Bone marrow (tissue), 2 donors: ENCODE measurements at places on chromosomes 12 and 14.

- DNase-seq: no peak
Measured at GRCh38 chr12:42904683-42905418, 315.3 kb upstream of the PRICKLE1 start.

GRCh38 chr12:71441836-71442566 is 2.4 kb downstream of the LGR5 start:
- DNase-seq: no peak

- DNase-seq: no peak
Measured at GRCh38 chr12:14185427-14186192, 179.9 kb upstream of the ATF7IP start.

DNA sequence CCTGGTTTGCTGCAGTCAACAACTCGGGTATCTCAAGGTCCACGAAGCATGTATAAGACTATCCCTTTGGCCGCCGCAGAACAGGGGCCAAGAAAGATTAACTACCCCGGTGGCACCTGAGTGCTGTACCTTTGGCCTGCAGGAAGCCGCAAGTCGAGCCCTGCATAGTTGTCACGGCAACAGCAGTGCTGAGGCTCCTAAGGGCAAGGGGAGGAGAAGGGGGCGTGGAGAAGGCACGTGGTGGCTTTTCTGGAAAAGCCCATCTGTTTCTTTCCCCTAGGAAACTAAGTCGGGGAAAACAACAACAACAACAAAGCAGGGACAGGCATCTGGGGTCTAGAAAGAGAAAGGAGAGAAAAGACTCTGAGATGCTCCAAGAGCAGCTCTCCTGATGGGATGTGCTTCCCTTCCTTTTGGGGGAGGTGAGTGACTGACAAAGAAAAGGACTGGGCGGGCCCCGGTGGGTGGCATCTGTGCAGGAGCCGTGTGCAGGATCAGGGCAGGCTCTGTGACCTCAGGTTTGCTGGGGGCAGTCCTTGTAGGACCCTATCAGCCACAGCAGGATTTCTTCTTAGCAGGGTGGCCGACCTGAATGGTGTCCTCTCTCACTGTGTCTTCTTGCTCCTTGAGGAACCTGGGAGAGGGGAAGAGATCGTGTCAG is 123.9 kb downstream of the PRMT8 start:
- DNase-seq: no peak

- DNase-seq: no peak
Measured at GRCh38 chr12:128857133-128857763, 4.0 kb downstream of the GLT1D1 start.

DNA sequence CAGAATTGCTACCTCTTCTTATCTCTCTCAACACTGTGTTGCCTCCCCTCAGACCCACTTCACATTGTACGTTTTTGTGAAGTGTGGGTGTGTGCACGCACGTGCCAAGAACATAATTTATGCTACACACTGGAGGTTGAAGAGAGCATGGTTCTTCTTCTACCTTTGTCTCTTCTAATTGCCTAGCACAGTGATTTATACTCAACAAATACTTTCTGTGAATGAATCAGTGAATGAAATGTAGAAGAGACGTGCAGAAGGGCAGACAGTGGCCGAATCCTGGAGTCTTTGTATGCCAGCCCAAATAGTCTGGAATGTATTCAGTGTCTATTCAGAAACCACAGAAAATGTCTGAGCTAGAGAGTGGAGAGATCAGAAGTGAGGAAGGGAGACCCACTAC is 4.6 kb upstream of the SAMD4A start:
- DNase-seq: no peak

- no peak for DNase-seq
Measured at GRCh38 chr12:5171701-5172100, 128.0 kb downstream of the KCNA5 start.

DNA sequence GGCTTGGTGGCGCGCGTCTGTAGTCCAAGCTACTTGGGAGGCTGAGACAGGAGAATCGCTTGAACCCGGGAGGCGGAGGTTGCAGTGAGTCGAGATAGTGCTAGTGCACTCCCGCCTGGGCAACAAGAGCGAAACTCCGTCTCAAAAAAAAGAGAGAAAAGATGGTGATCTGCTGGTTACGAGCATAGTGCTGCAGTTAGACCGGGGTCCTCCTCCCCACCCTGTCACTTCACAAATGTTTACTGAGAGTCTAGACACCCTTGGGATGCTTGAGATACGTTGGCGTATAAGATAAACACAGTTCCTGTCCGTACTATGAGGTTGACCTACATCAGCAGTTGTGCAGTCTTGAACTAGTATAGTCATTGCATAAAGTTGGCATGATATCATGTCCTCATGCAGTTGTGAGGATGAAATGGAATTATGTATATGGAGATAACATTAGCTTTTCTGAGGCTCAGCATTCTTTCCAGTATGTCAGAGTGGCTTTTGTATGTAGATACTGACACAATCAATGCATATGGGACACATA is 787 bp downstream of the ACAD10 start:
- DNase-seq: no peak

GRCh38 chr12:57875753-57876547 is 29.4 kb upstream of the CTDSP2 start:
- DNase-seq: no peak

DNA sequence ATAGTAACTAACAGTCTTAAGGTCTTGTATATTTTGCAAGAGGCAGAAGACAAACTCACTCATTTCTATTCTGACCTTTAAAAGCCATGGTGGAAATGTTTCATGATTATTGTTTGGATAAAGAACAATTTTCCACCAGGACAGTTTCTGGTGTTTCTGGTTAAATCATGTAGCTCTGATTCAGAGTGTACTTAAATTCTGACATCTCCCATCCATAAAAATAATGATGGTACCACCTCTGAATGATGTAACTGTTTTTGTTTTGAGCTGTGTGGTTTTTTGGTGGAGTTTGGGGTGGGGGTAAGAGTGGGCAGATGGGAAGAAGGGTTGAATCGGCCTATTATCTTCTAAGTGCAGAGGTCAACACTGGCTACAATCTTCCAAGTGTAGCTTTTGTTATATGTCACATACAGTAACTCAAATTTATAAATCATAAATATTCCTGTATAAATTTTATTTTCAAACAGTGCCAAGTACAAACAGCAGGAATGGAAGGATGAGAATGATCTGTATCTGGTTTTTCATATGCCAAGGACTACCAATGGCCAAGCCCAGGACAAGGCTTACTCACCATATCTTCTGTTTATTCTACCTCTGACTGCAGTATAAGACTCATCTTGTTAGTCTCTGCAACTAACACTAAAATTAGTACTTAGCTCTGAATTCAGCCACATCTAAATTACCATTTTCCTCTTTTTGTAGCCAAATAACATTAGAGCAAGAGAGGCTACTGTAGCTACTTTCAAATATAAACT is 108.7 kb downstream of the BCAT1 start:
- DNase-seq: no peak

GRCh38 chr14:77142005-77142800 is 612 bp upstream of the ZDHHC22 start:
- DNase-seq: no peak

- DNase-seq: no peak
Measured at GRCh38 chr14:98462908-98463307, 809.1 kb downstream of the BCL11B start.

DNA sequence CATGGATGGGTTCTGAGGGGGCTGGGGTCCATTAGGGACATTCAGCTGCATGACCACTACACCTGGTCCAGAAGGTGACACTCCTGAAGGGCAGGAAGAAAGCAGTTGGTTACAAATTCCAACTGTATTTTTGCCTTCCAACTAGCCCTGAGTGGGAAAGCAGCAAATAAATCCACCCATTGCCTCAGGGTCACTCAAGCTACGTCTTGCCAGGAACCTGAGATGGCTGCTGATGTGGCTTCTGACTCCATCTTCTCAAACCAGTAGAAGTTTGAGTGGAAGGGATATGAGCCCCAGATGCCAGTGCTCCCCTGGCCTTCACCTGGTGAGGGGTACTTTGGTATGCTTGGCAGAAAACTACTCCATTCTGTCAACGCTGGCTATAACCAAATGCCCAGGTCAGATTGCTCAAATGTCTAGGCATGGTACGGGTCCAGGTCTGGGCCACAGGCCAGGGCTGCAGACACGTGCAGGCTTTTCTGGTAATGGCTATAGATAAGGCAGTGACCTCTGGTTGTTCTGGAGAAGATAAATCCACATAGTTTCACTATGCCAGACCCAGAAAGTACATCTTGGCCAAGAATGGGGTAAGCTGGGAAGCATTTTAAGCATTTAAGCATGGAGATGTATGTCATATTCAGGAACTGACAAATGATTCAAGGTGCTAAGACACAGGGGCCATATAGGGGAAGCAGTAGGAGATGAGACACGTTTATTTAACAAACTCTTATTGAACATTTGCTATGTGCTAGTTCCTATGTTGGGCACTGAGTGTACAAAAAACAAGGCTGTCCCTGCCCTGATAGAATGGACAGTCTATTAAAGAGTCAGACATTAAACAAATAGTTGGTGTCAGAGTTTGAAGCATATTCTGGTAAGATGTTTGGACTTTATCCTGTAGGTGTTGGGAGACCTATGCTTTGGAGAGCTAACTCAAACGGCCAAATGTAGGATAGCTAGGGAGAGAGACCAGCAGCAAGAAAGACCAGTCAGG is 8.3 kb upstream of the STAC3 start:
- no peak for DNase-seq

GRCh38 chr12:48994224-48995085 is 4.7 kb downstream of the DDN start:
- DNase-seq: no peak

DNA sequence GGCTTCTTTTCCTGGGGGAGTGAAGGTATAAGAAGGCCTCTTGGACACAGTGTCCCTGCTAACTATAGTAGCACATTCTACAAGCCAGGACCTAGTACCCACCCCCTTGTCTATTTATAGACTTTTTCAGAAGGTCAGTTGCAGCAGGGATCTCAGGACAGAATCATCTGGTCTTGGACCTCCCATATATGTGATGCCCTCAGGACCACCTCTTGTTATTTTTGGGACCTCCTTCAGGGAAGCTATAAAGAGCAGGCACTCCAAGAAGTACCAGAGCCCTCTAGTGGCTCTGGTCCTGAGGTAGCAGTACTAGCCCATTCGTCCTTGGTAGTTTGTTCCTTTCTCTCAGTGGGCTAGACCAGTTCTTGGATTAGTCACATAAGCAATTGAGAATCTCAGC is 4.3 kb downstream of the COQ10A start:
- DNase-seq: no peak

DNA sequence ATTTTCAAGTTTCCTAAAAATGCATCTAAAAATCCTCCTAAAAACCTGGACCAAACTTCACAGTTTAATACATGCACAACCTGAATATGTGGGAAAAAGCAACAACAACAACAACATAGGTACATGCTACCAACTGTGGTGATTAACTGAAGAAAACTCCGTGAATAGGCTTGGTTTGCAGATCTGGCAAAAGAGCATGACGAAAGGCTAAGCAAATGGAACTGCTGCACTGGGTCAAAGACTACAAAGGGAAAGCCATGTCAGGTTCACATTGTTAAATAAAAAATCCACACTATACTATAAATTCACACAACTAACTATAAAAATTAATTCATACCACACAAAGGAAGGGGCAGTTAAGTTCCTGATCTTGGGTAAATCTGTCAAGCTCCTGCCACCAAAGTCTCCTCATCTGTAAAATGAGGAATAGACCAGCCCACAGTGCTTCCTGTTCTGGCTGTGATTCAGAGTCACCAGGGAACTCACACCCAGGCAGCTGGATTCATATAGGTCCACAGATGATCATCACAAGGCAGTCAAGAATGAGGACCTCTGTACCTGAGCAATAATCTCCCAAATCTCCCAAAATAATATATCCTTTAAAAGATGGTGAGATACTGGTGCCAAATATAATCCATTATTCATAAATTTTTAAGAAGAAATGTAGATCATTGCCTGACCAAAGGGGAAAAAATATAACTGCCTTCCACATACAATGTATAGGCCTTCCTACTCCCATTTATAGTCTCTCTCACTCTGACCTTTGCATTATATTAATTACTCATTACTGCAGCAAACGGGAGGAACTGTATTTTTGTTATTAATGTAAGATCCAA is 7.0 kb downstream of the CORO1C start:
- no peak for DNase-seq

- no peak for DNase-seq
Measured at GRCh38 chr14:59882957-59883356, 12.4 kb upstream of the RTN1 start.

DNA sequence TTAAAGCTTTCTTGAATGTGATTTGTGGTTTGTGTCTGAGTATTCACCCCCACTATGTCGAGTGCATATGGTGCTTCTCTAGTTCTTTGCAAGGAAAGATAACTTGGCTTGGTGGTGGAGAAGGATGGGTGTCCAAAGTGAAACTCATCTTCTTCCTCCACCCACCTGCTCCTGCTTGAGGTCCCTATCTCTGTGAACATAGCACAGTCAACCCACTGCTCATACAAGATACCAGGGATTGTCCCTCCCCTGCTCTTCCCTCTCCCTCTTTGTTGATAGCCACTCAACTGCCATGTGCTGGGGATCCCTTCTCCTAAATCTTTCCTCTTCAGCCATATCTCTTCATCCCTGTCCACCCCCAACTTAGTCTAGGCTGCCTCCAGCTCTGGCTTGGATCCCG is 176.5 kb downstream of the ASCL4 start:
- no peak for DNase-seq

- no peak for DNase-seq
Measured at GRCh38 chr12:106743270-106743988, 31.1 kb upstream of the RIC8B start.
